ENCODE measurements at places on chromosomes 5 and 9.
A peak's percentile ranks its signal among the peaks of the same experiment; 100 is the strongest.

DNA sequence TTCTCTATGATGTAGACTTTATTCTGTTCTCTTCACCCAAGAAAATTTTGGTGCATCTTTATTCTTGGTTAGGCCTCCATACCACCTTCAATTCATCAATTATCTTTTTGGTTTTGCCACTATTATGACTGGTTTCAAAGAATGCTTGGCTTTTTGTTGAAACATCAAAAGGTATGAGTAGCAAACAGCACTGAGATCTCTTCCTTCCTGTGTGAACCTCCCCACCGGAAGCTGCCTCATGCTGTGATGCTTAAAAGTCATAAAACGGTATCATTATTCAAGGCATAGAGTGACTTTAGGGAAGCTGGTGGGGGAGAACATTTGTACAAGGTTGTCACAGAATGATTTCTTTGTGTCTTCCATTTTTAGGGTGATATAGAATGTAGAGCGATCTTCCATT, 70.6 kb downstream of the IQGAP2 start:
- no peak for DNase-seq

GRCh38 chr5:149826574-149826973, 96.5 kb downstream of the PPARGC1B start:
- no peak for DNase-seq

DNA sequence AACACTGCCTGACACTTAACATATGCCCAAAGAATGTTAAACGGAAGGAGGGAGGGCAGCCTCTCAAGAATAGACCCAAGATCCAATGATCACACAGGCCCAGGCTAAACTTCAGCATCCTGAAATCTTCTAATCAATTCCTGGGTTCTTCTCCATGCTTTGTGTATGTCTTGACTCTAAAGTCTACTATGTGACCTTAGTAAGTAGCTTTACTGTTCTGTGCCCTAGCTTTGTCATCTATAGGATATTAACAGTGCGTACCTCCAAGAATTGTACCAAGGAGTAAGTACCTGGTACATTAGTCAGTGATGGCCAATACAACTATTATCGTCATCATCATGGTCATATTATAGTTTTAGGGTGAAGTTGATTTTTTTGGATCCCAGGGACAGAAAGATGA, 96.6 kb downstream of the SGCD start:
- DNase-seq, result no peak

GRCh38 chr5:115472271-115473025, 72.1 kb downstream of the FEM1C start:
- no peak for DNase-seq

DNA sequence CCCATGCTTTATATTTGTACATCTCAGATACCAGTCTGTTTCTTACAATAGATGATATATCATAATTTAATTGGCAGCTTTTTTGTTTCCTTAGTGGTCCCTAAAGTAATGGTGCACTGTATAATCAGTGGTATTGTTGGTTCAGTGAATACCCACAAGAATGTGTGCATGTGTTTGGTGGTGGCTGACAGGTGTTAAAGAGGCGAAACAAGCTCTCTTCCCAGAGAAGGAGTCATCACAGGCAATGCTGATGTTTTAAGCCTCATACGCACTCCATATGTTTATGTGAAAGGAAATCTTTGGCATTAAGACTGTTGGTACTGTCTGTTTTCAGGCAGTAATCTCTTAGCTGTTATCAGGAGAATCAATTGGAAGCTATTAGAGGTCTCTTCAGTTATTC, 49.2 kb upstream of the KIAA1958 start:
- DNase-seq, result no peak

GRCh38 chr5:23648656-23649055, 141.2 kb downstream of the PRDM9 start:
- peak; percentile 20 for DNase-seq

DNA sequence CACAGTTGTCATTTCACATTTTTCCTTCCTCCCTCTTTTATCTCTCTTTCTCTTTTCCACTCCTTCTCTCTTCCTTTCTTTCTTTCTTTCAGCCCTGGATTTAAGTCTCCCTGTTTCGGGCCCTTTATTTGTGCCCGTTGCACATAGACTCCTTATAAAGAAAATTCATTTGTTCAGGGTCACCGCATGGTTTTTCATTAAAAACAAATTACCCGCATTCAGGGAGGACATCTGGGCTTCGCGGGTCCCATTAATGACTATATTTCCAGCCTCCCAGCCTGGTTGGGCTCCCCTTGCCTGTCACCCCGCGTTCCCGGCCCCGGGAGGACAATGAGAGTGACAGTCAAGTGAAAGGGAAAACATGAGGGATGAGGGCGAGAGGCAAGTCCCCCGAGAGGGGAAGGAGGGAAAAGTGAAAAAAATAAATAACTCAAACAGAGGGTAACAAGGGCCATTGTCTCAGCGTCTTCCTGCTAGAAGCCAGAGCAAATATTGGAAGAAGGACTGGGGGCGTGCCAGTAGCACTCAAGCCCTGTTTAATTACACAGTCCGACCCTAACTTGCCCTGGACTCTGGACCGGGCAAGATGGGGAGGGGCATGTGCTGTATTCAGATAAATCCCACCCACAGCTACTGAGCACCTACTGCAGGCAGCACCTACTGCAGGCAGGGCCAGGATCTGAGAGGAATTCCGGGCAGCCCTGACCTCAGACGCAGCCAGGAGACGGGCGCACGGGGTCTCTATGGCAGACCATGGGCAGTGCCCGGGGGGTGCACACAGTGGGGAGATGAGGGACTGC, 166.2 kb downstream of the PAX5 start:
- no peak for DNase-seq

GRCh38 chr9:113481176-113481787, 17.8 kb downstream of the RGS3 start:
- no peak for DNase-seq

- peak; percentile 42 for DNase-seq
Observed at GRCh38 chr5:157607371-157608161, 32.0 kb upstream of the ADAM19 start.

DNA sequence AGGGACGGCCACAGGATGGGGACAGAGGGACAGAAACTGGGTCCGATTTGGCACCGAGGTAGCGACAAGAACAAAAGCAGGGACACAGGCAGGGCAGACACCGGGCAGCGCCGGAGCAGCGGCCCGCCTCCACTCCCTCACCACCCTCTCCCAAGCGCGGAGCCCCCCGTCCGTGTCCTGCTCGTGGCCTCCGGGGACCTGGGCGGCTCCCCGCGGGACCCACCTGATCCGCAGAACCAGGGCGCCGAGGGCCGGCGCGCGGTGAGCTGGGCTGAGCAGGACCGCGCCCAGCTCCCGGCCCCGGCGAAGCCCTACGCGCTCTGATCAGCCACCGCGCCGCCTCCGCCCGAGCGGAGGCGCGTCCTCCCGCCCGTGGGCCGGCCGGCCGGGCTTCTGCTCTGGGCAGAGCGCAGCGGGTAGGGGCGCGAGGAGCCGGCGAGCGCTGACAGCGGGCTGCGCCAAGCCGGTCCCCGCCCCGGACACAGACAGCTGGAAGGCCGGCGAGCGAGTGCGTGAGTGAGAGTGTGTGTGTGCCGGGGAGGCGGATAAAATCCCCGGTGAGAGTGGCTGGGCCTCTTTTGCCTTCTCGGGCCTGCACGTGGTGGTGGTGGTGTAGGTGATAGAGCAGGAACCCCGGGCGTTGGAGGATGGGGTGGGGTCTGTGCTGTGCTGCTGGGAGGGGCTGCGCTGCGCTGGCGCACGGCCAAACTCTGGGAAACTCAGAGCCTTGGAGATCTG, at the start of gene GGTA1:
Gene GGTA1 (minus strand): TSS at position 418 of the 738 bp plus-strand sequence. CDS start 31,922 bp downstream, outside the sequence.
- peak; percentile 73 for DNase-seq

- DNase-seq, result no peak
Observed at GRCh38 chr5:1888541-1889251, 6.0 kb upstream of the IRX4 start.

DNA sequence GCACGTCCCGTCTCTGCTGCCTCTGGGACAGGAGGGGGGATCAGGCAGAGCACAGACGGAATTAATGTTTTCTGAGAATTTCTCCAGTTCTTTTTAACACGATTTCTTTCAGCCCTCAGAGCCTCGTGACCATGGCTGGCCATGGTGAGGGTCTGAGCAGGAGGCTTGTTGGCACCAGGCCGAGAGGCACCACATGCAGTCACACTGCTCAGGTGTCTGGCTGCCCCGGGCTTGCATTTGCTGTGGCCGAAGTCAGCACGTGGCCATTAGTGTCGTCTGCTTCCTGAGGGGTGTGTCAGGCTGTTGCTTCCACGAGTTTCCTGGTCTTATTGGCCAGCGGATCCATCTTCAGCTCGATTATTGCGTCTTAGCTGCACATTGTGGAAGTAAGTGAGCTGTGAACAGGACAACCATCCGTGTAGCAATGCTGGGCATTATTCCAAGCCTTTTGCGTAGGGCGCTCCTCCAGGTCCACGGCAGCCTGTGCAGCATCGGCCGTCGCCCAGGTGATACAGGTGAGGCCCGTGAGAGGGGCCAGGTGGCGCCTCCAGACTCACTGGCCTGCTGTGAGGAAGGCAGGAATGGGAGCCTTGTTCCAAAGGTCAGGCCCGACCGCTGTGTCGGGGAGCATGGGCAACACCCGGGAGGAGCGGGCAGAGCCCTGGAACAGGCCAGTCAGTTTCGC, 114.2 kb upstream of the CACNA1B start:
- DNase-seq, result no peak

GRCh38 chr9:87354147-87354546, 143.5 kb upstream of the DAPK1 start:
- no peak for DNase-seq

DNA sequence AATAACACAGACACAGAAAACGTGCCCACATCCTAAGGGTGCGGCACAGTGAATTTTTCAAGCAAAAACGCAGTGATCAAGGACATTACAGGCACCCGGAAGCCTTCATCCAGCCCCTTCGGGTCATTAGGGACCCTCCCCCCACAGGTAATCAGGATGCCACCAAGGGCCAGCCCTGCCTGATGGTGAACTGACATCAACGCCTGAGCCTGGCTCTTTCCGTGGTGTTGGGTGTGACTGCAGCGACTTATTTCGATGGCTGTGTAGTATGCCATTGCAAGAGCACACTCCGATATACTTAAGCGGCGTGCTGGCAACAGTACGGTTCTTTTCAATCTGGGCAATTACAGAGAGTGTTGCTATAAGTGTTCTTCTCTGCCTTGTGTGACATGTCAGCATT, 310.0 kb upstream of the IRX1 start:
- DNase-seq, result no peak

DNA sequence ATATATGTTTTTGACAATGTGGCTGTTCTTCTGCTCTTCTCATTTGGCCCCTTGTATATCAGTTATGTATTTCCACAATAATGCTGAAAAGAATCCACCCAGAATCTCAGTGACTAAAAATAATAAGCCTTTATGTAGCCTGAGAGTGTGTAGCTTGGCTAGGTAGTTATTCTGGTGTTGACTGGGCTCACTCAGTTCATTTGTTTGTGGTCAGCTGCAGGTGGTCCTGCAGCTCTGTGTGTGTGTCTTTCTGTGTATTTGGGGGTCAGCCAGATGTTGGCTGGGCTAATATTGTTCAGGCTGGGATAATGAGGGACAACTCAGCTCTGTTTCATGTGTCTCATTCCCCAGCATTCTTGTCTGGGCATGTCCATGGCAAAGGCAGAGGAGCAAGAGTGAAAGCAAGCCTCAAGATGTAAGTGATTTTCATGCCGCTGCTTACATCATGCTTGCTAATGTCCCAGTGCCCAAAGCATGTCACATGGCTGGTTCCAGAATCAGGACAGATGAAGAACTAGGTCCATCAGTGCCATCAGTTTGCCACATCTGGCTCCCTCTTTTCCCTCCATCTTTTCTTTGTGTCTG, 162.8 kb downstream of the KCTD16 start:
- no peak for DNase-seq

DNA sequence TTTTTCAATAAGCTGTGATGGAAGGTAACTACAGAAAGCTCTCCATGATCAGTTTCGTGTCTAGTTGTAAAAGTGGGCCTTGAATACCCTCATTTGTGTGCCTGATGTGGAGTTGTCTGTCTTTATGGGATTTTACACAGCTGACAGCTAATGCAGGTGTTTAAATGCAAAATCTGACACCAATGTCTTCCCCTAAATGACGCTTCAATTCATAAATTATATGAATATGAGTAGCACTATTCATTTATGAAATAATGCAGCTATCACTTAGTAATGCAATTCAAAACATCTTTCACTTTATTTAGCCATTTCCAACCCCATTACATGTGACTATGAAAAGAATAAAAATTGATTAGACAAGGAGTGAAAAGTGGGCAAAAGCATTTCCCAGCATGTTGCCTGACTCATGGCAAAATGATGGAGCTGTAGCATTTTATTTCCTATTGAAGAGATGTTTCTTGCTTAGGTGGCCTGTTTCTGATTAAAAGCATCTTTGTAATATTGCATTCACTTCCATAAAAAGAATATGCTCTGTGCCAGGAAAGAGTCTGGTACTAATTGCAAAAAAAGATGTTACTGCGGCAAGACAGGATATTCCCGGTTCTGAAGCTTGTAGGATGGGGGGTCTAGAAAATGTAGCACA, 116.7 kb upstream of the HAPLN1 start:
- no peak for DNase-seq

- no peak for DNase-seq
Observed at GRCh38 chr5:68285851-68286611, 70.5 kb downstream of the PIK3R1 start.

GRCh38 chr5:95895251-95895650, 66.4 kb downstream of the ELL2 start:
- no peak for DNase-seq
